Activated effector memory CD4-positive, alpha-beta T cell treated with anti-CD3 and anti-CD28 coated beads, Interleukin-2, amount 50 U/mL, for 16 hours (primary cell): ENCODE measurements at places on chromosomes 3 and 15.
A peak's percentile ranks its signal among the peaks of the same experiment; 100 is the strongest.

GRCh38 chr15:60589728-60590127 is 110.8 kb upstream of the ICE2 start:
- no peak for DNase-seq

DNA sequence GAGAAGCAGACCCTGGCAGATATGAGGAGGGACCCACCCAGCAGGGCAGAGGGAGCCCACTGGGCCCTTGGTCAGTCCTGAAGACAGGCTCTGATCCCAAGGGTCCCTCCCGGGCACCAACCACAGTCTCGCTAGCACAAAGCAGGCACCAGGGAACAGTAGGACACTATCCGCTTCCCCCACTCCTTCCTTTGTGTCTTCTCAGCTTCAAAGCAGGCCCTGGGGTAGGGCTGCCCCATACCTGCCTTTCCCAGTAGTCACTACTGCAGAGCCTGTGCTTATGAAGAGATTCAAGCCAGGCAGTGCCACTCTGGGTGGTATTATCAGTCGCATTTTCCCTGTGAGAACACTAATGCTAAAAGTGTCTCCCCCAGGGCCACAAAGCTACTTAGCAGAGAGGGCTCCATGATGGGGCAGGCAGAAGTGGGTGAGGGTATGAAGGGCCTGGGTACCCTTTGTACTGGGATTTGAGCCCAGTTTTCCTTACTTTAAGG is 32.7 kb downstream of the SRPRB start:
- DNase-seq: no peak

- DNase-seq: no peak
Measured at GRCh38 chr3:97990624-97991292, 18.5 kb upstream of the RIOX2 start.

GRCh38 chr15:66900586-66901310 is 164.7 kb upstream of the SMAD3 start:
- peak; percentile 37 for DNase-seq

DNA sequence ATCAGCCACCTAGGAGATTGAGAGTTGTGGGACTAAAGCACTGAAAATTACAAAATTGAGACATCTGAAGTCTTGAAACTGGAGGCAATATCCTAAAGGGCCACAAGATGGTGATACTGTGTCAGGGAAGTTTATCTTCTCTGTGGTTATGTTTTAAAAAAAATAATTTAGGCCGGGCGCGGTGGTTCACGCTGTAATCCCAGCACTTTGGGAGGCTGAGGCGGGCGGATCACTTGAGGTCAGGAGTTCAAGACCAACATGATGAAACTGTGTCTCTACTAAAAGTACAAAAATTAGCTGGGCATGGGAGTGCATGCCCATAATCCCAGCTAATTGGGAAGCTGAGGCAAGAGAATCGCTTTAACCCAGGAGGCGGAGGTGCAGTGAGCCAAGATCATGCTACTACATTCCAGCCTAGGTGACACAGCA is 17.9 kb upstream of the NIT2 start:
- peak; percentile 67 for DNase-seq

DNA sequence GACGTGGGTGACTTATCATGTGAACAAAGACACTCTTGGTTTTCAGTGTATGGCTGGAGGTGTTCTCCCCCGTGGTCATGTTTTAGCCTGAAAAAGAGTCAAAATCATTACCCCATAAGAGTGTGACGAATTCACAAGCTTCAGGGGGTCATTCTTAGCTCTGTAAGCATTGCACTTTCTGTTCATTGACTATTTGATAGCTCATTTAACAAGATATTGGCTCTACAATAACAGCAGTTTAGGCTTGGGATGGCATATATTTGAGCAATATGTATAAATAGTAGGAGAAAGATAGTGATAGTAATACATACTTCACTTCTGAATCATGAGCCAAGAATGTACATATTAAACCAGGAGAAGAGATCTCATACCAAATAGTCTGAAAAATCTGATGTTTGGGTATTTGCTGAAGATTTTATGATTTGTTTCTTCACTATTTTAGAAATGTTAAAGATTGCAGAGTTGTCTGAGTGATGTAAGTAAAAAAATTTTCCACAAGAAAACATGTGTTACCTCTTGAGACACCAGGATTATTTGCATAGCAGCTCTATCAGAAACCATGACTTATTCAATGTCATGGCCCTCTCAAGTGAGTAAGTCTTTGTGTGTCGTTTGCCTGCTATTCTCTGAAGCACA is 996.0 kb downstream of the OTOL1 start:
- DNase-seq: no peak

DNA sequence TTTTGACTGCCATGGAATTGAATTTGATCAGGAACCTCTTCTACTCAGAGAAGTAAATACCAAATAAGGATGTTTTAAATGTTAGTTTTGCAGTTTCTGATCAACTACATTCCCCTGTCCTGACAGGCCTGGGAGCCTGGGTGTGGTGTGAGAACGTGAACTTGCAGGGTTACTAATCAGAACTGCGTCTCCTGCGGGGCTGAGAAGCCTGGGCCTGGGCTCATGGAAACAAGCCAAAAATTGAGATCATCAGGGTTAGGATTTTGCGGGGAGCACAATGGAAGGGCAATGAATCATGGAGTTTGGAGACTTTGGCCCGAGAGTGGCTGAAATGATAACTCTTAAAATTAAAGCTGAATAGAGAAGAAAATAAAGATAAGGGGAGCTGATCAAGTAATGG is 47.8 kb upstream of the C3orf70 start:
- no peak for DNase-seq

DNA sequence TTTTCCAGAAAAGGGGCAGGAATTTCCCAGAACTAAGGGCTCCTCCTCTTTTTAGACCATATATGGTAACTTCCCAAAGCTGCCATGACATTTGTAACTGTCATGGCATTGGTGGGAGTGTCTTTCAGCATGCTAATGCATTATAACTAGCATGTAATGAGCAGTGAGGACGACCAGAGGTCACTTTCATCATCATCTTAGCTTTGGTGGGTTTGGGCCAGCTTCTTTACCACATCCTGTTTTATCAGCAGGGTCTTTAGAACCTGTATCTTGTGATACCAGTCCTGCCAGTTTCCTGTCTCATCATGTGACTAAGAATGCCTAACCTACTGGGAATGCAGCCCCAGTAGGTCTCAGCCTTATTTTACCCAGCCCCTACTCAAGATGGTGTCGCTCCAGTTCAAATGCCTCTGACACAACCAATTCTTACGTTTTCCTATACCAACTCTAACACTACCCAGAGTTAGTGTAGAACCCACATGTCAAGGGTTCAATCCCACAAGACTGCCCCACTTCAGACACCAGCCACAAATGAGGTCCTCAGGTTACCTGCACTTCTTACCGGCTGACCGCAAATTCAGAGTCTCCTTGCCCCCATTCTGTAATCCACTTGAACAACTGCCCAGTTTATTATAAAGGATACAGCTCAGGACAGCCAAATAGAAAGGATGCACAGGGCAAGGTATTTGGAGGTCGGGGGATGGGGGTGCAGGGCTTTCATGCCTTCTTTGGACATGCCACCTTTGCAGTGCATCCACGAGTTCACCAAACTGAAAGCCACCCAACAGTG is 17.7 kb downstream of the FOXB1 start:
- no peak for DNase-seq

DNA sequence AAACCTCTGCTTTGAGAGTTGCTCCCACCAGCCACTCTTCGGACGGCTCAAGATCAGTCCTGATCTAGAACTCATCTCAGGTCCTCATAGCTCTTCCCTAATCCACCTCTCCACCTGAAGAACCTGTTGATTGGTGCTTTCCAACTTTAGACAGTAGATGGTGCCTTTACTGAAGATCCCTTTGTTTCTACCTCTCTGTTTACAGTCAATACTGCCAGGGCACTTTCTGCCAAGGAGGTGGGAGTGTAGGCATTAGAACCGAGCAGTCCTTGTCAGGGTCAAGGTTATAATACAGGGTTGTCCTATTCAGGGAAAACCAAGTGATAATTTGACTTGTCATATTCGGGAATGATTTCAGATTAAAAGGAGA is 1.2 kb downstream of the CGNL1 start:
- no peak for DNase-seq
